Ureter (tissue), 1 donor: ENCODE measurements at places on chromosomes 4 and X.

DNA sequence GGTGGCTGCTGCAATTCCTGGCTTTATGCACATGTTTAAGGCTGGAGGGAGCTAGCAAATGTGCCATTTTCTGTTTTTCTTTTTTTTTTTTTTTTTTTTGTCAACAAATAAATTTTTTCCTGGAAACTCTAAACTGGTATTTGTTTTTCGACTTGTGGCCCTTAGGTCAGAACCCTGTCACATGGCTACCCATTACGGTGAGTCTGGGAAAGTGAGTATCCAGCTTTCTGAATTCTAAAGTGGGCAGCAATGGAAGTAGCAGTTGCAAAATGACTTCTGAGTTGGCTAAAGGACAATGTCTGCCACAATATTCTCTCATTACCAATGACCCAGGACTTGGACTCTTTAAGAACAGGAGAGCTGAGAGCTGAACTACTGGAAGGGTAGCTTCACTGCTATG lies 225.1 kb upstream of the CENPE start:
- DNase-seq, result no peak

DNA sequence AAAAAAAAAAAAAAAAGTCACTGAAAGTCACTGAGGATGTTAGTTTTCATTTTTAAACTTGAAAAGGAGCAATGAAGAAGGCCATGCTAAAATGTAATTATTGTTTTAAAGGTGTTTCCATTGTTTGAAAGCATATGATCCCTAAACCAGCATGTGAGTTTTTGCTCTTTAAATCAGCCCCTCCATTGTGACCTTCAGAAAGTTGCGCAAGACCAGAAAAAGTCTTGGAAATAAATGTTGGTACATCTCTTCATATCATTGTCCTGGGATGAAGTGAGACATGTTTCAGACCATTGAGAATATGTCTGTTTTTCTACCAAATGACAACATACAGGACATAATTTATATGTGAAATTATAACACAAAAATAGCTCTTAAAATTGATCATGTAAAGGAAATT lies 150.6 kb downstream of the GPM6A start:
- DNase-seq, result no peak

- DNase-seq, result no peak
Observed at GRCh38 chr4:121221608-121222007, 57.5 kb upstream of the TNIP3 start.

GRCh38 chrX:64977051-64977450 lies 801 bp upstream of the ZC4H2 start:
- DNase-seq, result no peak

- DNase-seq, result no peak
Observed at GRCh38 chr4:10161146-10161545, 44.5 kb upstream of the WDR1 start.

DNA sequence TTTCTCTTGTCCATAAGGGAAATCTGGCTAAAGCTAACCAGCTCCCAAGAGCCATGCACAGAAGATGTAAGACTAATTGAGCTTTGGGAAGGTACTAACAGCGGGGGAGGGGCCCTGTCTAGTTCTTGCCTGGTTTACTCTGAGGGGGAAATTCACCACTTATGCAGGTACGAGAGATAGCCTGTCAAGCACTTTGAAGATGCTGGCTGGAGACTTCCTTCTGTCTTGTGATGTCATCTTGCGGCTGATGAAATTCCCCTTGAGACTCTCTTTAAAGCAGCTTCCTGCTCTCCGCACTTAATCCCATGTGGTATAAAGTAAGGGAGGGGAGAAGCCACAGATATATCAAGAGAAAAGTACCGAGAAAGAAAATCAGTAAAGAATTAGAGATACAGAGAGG lies 345.3 kb downstream of the MAPK10 start:
- DNase-seq, result no peak

DNA sequence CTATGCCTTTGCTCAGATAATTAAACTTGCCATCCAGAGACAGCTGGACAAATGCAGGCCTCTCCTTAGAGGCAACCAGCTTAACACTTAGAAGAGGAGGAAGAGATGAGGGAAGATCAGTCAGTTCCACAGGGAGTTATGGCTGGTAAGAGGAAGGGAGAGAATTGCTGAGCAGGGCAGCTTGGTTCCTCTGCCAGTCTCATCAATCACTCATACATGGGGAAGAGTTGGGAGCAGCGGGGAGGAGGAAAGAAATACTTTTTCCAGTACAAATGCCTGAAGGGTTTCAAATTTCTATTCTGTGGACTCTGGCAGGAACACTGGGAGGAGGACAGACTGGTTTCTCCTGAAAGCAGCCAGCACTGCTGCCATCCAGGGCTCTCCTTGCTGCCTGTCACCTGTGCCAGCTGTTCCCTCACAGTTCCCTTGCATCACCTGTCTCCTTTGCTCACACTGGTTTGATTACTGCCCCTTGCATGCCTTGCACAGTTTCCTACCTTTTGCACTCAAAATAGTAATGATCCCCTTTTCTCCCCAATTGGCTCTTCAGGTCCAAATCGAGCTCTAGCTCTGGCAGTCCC lies 59.5 kb downstream of the PGRMC2 start:
- no peak for DNase-seq
